Upper lobe of left lung (tissue), 6 donors: ENCODE measurements at places on chromosomes 3 and 15.

GRCh38 chr3:119305286-119305685 is 11.1 kb downstream of the ARHGAP31 start:
- peaks cover 66% of the 10 kb centered on the region for H3K4me1 ChIP-seq
- no peaks in the 10 kb centered on the region for H3K27me3 ChIP-seq
- H3K4me3 ChIP-seq: no peak overlapping the region
- no peaks in the 10 kb centered on the region for H3K36me3 ChIP-seq

DNA sequence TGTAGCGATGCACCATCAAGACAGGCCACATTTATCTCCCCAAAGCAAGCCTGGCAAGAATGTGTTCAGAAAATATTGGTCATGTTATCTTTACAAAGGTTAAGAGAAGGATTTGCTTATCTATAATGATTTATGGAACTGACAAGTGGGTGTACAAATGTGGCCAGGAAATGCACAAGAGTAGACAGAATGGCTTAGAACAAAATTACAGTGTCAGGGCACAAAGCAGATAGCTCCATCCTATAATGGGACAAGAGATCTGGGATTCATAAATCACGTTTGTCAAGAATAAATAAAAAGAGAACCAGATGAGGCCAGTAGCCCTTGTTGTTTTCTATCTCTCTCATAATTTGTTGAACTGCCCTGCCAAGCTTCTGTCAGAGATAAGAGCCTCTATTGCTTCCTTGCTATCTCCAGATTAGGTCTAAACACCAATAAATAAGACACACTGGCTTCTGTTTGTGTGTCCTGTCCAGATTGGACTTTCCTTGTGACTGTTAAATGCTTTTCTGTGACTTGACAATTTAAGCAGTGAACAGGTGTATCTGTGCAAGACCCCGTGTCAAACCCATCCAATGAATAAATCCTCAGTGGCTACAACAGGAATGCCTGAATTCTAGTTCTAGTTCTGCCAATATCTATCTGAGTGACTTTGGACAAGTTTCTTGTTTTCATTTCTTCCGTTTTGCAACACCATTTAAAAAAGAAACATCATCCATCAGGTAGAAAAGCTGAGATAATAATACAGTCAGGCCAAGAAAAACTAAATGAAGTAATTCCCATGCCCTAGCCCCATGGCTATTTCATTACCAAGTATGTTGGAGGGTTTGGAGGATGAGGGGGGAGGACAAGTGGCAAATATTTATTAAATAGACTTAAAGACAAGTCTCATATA is 157.2 kb downstream of the DCLK3 start:
- H3K27ac ChIP-seq: no peak overlapping the region
- no peaks in the 10 kb centered on the region for H3K36me3 ChIP-seq
- no peaks in the 10 kb centered on the region for H3K27me3 ChIP-seq
- no peaks in the 10 kb centered on the region for H3K4me1 ChIP-seq
- H3K4me3 ChIP-seq: no peak overlapping the region
- DNase-seq: no peak

DNA sequence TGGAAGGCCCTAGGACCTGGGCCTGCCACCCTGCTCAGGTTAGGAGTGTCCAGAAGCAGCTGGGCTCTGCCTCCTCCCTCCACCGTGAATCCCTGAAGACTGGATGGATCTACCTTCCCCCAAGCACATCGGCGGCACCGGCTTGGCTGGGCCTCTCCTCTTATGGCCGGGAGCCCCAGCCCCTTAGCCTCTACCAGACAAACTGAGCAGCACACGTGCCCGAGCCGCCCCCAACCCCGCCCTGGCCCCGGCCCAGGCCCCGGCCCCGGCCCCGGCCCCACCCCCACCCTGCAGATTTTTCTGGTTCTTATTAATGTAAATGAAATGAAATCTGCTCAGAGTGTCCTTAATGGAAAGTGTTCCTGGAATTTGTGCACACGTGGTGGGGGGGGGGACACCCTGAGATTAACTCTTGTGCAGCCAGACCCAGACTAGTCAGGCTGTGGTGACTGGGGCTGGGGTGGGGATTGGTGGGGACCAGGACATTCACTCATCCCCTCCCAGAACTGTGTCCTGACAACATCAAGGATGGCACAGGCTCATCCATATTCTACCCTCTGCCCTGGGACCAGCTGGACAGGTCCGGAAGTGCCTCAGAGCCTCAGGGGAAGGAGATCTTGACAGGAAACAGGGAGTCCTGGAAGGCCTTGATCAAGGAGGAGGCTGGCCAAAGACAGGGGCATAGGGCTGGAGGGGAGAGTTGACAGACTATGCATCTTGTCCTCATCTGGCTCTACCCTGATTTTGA is 30.9 kb upstream of the SEMA3F start:
- no peaks in the 10 kb centered on the region for H3K27me3 ChIP-seq
- H3K27ac ChIP-seq: no peak overlapping the region
- no peak overlapping the region for H3K4me3 ChIP-seq
- DNase-seq: no peak
- H3K36me3 ChIP-seq: peaks cover 26% of the 10 kb centered on the region

- H3K27ac ChIP-seq: no peak overlapping the region
- H3K4me1 ChIP-seq: no peaks in the 10 kb centered on the region
- no peaks in the 10 kb centered on the region for H3K36me3 ChIP-seq
- no peak for DNase-seq
- H3K27me3 ChIP-seq: no peaks in the 10 kb centered on the region
These were observed 168.1 kb upstream of the SATB1 start for GRCh38 chr3:18593231-18593630.

GRCh38 chr3:133271539-133271938 is 128.3 kb upstream of the BFSP2 start:
- no peaks in the 10 kb centered on the region for H3K36me3 ChIP-seq
- H3K27ac ChIP-seq: no peak overlapping the region
- peaks cover 7% of the 10 kb centered on the region for H3K4me1 ChIP-seq
